Hepatocyte (in vitro differentiated cells): ENCODE measurements at places on chromosomes 7 and 10. TPM values are rescaled to one million over a fixed set of nuclear protein-coding genes. Genes with fewer than 3 reads are reported as not detected.

GRCh38 chr7:115216652-115217051 lies 294.8 kb downstream of the MDFIC start:
- no peak for DNase-seq

- no peak for DNase-seq
Measured at GRCh38 chr7:20316706-20317105, 14.0 kb upstream of the ITGB8 start.

GRCh38 chr10:62019685-62020359 lies 118.3 kb downstream of the ARID5B start:
- no peak for DNase-seq

Gene SPDYE11
- total RNA-seq = 0.07 TPM in 1 of 2 replicates, not detected in the other

Gene EPDR1
- 9.6 and 12.2 TPM in 2 replicates for total RNA-seq
